A549 treated with AZD2906 at 1 μM for 4 hours (cell line): ENCODE measurements at places on chromosomes 11 and 22. TPM values are rescaled to one million over a fixed set of nuclear protein-coding genes. Genes with fewer than 3 reads are reported as not detected.

SYT7 gene
- 0.93 to 1.5 TPM (median 1.2 TPM) in 5 replicates for total RNA-seq

OR52N4 gene
- not detected in 5 replicates for total RNA-seq

SLC35E4 gene
- total RNA-seq, result 4.9 to 7.0 TPM (median 6.4 TPM) in 5 replicates

RTL10 gene
- 6.9 to 11.3 TPM (median 8.6 TPM) in 5 replicates for total RNA-seq

PGM2L1 gene
- total RNA-seq, result 10.4 to 17.2 TPM (median 15.9 TPM) in 5 replicates

CYTH4 gene
- 0.49 to 0.79 TPM (median 0.59 TPM) in 5 replicates for total RNA-seq

PDGFD gene
- 5.9 to 8.1 TPM (median 6.7 TPM) in 5 replicates for total RNA-seq

WNT7B gene
- 42.8 to 57.0 TPM (median 52.5 TPM) in 5 replicates for total RNA-seq

INPPL1 gene
- total RNA-seq, result 52.9 to 78.0 TPM (median 63.8 TPM) in 5 replicates

SCGB1A1 gene
- total RNA-seq, result 0.23 to 0.69 TPM (median 0.37 TPM) in 3 of 5 replicates, not detected in the others

DYNC2H1 gene
- 4.4 to 6.2 TPM (median 5.1 TPM) in 5 replicates for total RNA-seq

TMEM45B gene
- 0.06 to 0.13 TPM (median 0.08 TPM) in 5 replicates for total RNA-seq

MUC6 gene
- total RNA-seq, result 0.05 TPM in 1 of 5 replicates, not detected in the others

EFCAB6 gene
- 0.28 to 0.70 TPM (median 0.42 TPM) in 5 replicates for total RNA-seq
